ENCODE measurements at places on chromosomes 5 and 9.

- DNase-seq, result no peak
Observed at GRCh38 chr5:103034662-103035392, 85.1 kb downstream of the GIN1 start.

DNA sequence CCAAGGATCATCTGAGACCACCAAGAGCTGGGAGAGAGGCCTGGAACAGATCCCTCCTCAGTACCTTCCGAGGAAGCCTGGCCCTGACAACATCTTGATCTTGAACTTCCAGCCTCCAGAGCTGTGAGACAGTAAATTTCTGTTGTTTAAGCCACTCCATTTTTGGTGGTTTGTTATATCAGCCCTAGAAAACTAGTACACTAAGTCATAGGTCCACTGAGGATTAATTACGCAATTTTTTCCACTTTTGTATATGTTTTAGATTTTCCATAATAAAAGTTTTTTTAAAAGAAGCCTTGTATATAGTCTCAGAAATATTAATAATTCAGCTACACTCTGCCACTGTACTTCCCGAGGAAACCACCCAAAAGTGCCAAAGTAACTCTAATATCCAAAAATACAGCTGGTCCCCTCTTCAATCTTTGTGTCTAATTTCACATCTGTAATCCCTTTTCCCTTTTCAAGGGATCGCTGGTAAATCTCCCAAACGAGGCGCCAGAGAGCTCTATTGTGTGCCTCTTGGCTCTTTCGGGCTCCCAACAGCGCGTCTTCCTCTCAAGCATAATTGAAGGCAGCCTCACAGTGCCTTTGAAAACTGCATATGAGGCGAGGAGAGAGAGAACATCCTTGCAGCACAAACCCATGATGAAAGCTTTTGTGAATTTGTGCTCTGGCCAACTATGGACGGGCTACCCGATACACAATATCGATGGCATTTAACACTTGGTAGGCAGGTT, 32.7 kb downstream of the PRUNE2 start:
- DNase-seq, result no peak

- DNase-seq, result no peak
Observed at GRCh38 chr9:132795511-132796303, 82.4 kb downstream of the AK8 start.

DNA sequence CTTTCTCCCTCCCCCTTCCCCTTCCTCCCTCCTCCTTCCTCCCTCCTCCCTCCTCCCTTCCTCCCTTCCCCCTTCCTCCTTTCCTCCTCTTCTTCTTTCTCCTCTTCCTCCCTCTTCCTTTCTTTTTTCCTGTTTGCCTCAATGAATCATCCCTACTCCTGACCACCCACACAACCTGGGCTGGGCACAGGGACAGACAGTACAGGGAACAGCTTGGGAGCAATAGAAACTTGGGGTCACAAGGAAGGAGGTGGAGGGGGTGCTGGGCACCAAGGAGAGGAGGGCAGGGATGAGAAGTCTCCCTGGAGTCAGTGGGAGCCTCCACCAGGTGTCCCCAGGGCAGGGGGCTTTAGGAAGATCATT, 5.0 kb downstream of the TTC16 start:
- DNase-seq, result no peak

DNA sequence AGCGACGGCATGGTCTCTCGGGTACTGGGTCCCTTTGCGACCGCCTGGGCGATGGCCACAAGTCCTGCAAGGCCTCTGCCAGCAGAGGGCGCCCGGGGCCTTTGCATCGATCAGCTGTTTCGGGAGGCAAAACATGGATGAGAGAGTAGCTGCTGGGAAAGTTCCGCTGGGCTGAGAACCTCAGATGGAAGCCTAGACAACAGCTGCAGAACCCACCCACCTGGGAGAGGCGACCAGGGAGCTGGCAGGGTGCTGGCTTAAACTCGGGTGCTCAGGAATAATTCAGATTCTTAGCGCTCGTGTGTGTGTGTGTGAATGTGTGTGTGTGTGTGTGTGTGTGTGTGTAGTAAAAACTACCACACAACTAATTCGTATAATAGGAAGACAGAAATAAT, 50.0 kb downstream of the TRIM32 start:
- peak; percentile 26 for DNase-seq

DNA sequence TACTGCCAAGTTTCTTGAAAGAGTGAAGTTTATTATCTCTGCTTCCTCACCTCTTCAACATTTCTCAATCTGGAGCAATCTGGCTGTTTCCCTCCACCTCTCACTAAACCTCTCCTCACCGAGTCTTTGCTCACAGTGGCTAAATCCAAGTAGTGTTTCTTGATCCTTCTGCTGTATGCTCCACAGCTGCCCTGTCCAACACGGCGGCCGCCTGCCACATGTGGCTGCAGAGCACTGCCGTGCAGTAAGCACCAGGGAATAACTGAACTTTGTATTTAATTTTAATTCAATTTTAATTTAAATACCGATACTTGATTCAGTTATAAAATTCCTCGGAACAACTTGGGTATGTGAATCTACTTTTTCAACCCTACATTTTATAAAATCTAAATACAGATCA, 80.2 kb downstream of the FANCC start:
- no peak for DNase-seq

GRCh38 chr5:98076501-98076900, 697.0 kb upstream of the RGMB start:
- no peak for DNase-seq

- DNase-seq, result no peak
Observed at GRCh38 chr9:21153336-21154017, 11.8 kb upstream of the IFNW1 start.

- no peak for DNase-seq
Observed at GRCh38 chr5:180494510-180495181, 467 bp downstream of the CNOT6 start.

DNA sequence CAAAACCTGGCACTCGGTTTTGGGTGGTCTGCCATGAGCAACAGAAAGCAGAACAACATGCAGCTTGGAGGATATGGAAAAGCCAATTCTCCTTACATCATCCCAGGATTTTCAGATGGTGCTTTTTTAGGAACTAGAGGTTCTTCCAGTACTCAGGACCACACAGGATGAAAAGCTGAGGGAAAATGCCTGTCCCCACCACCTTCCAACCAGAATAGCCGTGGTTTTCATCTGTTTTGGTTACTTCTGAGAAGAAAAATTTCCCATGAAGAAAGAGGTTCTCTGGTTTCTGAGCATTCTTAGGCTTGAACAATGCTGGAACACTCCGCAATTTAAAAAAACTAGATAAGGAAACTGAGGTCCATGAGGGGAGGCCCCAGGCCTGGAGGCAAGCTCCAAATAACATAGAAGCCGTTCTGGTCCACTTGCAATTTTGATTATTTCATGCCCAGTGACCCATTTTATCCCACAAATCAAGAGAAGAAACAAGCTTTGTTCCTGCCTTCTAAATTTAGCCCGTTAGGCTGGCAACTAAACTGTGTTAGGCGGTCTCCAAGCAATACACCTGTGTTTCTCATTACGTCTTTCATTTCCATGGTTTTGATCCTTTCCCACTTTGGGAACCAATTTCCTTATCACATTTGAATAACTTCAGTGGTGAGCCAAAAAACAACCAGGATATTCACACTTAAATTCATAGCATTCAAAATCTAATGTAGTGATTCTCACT, 79.2 kb upstream of the SPIN1 start:
- no peak for DNase-seq

GRCh38 chr5:140005145-140005591, 37.9 kb downstream of the NRG2 start:
- no peak for DNase-seq

GRCh38 chr9:82131072-82131471, 142.5 kb downstream of the SPATA31D1 start:
- no peak for DNase-seq

- no peak for DNase-seq
Observed at GRCh38 chr5:55410845-55411244, 103.1 kb downstream of the MTREX start.

DNA sequence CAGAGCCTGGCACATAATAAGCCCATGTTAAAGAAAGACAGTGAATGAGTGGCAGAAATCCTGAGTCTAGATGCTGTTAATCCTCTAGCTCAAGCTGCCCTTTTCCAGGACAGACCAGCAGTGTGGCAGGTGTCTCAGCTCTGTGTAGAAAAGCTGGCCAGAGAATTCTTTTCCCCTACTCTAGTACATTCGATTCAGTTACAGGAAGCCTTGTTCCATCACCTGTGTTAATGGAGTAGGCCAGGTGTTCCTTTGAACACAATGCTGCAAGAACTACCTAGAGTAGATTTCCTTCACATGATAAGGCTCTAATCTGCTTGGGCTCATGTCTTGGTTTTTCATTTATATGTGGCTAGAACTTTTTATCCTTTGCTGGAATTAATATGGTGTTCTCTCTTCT, 52.5 kb downstream of the NUP214 start:
- no peak for DNase-seq

DNA sequence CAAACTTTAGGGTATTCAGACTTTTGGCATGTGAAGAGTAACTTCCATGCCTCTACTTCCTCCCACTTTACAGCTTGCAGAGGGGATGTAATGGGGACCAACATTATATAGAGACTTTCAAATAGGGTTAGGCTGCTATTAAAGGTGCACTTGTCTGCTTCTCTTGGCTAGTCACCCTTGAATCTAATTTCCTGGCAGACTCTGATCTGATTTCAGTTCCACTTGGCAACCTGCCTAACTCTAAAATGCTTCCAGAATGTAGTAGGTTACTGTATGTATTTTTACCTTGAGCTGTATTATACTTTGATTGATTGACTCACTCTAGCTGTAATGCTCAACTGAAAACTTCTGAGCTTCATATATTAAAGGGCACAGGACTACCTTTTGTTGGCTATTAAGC, 693.4 kb downstream of the KCTD16 start:
- no peak for DNase-seq

DNA sequence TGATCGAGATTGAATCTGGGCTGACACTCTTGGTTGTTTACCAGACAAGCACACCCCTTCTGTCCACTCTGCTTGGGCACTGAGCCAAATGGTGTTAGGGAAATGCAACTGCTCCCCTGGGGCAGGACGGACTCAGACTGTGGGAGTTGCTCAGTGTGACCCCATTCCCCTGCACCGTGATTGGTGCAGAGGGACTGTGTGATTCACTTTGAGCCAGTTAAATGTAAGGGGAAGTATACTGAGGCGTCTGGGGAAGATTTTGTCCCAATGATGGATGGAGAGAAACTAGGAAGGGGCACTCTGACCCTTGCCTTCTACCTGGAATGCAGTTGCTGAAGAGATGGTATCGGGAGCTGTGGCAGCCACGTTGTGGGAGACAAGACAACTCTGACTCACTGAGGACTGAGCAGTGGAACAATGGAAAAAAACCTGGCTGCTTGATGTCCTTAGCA, 196.0 kb upstream of the ANKRD55 start:
- DNase-seq, result no peak

DNA sequence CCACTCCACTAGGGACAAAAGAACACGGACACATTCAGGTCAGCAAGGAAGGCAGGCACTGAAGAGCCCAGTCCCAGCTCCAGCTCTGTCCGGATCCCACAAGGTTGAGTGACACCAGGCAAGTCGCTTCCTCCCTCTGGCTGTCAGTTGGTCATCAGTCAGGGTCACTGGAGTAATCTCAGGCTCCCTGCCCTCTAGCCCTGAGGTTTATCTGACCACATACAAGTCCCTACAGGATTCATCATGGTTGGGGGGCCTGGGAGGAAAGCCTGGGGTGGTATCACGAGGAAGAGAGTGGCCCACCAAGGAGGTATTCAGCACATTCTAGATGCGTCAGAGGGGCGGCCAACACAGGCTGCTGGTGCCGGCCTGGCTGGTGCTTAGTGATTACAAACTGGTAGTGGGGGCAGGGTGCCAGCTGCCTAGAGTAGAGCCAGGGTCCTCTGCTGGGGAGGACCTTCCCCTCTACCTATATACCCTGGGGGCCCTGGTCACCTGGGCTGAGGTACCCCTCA, 81.5 kb downstream of the SHB start:
- DNase-seq, result no peak

- DNase-seq, result no peak
Observed at GRCh38 chr9:112559629-112560413, 73.2 kb downstream of the KIAA1958 start.

DNA sequence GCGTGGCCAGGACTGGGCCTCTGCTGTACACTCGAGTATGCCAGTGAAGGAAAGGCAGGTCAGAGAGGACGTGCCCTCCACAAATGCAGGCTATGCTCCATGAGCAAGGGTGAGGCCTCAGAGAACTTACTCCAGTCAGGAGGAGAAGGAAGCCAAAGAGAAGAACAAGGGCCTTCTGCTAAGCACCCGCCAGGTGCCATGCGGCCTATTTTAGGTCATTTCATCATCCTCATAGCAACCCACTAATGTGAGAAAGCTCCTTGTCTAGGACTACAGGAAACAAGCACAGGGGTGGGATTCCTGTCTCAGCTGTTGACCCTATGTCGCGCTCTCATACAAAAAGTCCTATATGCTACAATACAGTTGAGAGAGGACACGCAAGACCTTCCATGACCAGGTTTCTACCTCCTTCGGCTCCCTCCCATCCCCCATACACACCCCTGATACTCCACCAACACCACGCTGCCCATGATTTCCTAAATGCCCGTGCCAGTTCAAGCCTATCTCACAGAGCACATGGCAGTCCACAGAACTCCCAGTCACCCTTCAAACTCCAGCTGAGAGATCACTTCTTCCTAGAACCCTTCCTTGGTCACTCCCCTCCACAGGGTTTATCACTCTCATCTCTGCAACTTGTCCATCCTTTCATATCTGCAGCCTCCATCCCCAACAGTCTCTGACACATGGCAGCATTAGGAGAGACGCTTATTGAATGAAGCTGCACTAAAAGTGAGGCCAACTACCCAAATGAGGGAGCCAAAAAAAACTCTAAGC, 26.8 kb downstream of the PSMB7 start:
- no peak for DNase-seq

- DNase-seq, result no peak
Observed at GRCh38 chr5:61048534-61048933, 103.5 kb downstream of the NDUFAF2 start.

DNA sequence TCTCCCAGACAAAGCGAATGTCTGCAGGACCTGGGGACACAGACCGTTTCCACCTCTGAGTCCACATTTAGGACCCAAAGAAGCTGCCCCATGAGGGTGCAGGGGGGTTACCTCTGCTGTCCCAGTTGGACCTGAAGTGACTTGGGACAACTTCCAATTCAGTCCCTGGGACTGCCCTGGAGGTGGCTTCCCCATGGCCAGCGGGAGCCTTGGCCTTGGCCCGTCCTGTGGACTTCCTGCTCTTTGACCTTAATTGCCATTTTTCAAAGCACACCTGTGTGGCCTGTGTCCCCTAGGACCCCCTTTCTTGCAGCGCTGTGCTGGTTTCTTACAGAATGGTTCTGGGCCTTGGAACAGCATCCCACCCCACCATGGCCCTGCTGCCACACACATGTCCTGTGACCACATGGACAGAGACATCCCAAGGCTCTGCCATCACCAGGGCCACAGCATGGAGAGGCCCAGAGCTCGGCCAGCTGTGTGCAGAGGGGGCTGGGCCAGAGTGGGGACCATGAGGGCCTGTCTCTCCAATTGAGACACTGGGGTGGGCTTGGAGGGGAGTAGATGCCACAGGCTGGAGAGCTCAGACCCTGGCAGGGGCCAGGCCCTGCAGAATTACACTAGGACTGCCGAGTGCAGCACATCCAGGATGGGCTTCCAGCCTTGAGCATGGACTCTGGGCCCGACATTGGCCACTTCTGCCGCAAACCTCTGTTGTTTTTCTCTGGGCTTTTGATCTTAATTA, 45.8 kb downstream of the SECISBP2 start:
- DNase-seq, result no peak

GRCh38 chr5:54718656-54719055, 201.1 kb downstream of the SNX18 start:
- DNase-seq, result no peak

GRCh38 chr5:82106207-82106606, 134.4 kb downstream of the ATG10 start:
- no peak for DNase-seq

- DNase-seq, result no peak
Observed at GRCh38 chr5:850511-851006, at the start of gene ZDHHC11. ZDHHC11 (minus strand) TSS chr5:850986; CDS start chr5:850602, 384 bp downstream.

GRCh38 chr5:64637144-64637543, 53.2 kb upstream of the SHISAL2B start:
- peak; percentile 76 for DNase-seq

All from GDM1 (cell line).